ENCODE measurements at places on chromosomes 11 and 22.

GRCh38 chr22:34344702-34345101 lies 424.4 kb upstream of the LARGE1 start:
- DNase-seq, result no peak

DNA sequence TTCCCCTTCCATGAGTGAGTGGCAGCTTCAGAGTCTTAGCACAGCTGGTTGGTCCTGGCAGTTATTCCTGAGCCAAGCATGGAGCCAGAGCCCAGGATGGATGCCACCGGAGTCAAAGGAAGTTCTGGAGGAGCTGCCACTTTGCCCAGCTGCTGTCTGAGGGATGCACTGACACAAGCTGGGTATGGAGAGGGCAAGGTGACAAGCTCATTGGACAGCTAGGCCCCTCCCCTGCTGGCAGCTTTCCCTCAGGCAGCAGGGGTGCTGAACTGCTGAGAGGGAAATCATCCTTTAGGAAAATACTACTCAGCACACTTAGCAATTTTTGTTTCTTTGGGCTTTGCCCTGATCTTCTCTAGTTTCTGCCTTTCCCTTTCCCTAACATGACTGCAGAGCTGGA lies 99.3 kb upstream of the SESN3 start:
- DNase-seq, result no peak

DNA sequence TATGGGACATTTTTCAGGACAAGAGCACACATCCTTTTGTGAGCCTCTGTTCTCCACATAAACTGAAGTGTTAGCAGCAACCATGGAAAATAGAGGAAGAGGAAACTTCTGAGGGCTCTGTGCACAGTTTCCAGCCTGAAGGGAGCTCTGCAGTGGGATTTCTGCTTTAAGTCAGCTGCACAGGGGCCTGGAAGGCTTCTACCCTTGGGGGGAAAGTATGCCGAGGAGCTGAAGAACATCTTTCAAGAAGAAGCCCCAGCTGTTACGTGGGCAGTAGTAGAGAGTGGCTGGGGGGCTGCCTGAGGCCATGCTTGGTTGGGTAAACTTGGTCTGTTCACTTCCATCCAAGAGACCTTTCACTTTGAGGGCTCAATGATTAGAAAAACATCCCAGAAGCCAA lies 82.7 kb upstream of the EED start:
- DNase-seq, result no peak

DNA sequence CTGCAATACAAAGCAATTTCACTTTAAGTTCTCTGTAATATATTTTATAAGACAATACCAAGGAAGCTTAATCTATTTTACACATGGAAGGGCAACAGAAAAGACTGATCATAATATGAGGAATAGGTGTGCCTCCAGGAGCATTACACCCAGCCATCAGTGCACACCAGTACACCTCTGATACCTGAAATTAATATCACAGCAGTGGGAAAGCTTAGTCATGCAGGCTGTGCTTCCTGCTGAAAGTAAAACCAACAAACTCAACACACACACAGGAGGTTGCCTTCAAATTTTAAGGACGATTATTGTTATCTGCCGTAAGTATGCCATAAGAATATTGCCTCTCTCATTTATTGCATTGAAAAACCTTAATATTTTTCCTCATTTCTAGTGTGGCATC lies 1119.1 kb upstream of the TENM4 start:
- DNase-seq, result no peak

DNA sequence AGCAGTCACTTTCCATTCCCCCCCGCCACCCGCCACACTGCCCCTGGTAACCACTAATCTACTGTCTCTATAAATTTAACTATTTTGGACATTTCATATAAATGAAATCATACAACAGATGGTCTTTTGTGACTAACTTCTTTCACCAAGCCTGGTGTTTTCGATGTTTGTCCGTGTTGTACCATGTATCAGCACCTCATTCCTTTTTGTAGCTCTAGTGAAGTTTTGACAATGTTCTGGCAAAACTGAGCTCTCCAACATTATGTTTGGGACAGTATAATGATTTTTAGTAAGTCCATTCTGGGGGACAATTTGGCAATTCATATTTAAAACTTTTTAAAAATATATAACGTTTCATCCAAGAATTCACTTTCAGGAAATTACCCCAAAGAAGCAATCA lies 45.6 kb upstream of the ARHGAP42 start:
- DNase-seq, result no peak

DNA sequence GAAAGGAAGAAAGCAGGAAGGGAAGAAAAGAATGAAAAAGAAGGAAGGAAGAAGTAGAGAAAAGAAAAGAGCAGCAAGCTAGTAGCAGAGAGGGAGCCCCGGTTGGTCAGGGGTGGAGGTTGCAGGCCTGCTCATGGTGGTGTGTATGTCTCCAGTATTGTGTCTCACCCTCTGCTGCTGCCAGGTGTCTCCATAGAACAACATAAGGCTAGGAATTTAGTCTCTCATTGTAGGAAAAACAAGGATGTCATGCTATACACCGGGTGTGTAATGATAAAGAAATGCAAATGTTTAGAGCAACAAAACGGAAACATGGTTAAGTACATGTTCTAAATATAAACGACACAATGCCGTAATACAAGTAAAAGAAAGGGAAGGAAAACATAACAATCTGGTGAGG lies 342.5 kb downstream of the NTM start:
- DNase-seq, result no peak

GRCh38 chr11:129273322-129273721 lies 81.2 kb upstream of the ARHGAP32 start:
- no peak for DNase-seq

DNA sequence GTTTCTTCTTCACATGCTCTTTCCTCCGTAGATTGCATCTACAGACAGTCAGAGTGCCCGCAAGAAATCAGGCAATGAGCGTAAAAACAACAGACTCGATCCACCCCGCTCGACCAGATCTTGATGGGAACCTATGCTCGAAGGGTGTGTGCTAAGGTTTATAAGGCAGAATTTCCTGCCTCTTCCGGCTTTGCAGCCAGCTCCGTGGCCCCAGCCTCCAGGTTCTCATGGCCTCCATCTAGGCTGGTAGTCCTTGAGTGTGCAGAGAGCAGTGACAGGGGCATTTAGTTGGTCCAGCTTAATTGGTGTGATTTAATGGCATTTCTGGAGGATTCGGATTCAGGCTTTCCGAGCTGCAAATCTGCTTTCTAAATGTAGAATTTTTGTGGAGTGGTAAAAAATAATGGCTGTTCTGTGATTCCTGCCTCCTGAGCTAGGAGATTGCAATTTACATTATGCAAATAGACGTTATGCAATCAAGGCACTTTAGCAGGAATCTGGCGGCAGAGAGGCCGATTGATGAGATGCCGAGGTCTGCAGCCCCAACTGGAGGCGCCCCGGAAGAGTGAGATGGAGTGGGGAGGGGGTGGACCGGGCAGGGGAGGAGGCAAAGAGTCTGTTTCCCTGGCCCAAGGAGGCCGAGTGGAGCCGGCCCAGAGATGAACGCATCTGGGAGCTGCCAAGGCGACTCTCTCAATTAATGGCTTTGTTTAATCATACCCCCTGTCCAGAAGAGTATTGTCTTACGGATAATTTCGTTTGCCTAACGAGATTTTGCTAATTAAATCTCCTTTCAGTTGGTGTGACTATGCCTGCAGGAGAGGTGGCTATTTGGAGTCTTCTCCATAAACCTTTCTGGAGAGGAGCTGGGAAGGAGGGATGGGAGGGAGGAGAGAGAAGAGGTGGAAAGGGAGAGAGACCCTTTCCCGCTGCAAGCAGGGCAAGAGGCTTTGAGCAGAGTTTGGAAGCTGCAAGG lies 75.3 kb downstream of the PKNOX2 start:
- no peak for DNase-seq

DNA sequence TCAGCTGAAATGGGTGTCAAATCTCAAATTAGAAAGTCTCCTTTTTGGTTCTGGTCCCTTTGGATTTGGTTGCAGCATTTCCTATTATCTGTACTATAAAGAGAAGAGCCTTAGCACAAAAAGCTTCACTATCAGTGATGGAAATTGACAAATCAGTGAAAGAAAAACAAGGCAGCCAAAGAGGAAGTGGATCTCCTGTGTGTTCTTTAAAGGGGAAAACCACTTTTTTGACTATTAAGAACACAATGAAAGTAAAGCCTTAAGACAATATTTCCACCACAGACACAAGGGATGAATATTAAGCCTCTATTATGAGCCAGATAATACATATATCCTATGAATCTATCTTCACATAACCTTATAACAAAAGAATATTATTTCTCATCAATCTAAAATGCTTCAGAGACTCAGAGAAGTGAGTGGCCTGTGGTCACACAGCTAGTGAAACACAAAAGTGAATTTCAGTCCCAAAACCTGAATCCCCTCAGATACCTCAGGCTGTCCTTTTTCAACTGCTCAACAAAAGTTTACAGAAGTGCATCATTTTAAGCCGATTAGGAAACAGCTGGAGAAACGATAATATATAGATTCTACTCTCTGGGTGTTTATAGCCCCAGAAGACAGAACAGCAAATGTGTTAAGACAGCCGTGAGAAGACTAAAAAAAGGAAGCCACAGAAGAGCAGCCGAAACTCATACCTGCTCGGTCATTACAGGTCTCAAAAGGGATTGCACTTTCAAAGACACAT lies 24.4 kb upstream of the FSHB start:
- DNase-seq, result no peak

GRCh38 chr22:26534171-26534855 lies 22.0 kb upstream of the TFIP11 start:
- DNase-seq, result no peak

DNA sequence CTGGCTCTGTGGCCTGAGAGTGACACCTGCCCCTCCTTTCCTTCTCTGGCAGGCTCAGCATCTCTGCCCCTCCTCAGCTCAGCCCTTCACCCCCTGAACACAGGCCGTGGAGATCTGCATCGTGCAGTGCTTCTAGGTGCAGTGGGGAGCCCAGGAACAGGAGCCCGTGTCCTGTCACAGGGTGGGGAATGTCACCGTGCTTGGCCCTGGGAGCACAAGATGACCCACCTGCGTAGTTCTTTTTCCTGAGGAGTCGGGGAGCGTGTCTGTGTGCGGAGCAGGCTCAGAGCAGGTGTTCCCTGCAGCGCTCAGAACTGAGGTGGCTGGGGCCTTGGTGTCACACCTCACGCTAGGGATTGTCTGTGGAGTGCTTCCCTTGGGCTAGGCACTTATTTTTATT lies 10.6 kb downstream of the TBC1D22A start:
- DNase-seq, result no peak

DNA sequence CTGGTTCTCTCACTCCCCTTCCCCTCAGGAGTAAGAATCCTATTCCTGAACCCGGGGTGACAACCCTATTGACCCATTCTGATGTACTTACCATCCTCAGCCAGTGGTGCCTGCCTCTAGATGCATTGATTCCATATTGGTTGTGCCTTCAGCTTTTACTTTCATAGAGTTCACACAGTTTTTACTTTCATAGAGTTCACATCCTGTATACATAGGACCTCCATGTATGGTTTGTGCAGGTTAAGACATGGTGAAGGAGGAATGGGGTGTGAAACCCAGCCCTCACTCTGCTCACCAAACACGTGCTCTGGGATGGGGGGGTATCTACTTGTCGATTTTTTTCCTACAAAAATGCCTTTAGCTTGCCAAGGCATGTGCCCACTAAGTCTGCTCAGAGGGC lies 105.6 kb upstream of the TBCEL start:
- no peak for DNase-seq

DNA sequence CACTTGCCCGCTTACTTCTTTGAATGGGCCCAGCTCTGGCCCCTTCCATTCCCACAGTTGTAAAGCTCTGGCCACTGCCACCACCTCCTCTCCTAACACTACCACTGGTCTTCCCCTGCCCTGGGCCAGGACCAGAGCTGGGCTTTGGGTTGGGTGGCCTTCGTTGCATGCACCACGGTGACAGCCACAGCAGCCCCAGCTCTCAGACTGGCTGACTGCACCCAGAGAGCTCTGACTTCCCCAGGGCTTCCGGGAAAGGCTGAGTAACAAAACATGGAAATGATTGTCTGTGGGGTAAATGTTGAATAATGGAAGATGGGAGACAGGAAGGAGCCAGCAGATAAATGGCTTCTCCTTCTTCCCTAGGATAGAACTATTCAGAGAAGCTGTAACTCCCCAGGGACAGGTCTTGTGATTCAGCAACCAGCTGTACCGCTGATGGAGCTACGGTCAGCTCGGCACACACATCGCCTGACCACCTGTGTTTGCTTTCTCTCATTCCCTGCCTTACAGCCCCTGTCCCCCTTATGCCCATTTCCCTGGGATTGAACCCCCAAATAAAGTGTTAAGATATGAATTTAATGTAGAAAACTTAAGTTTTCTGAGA lies 27.6 kb downstream of the SCN4B start:
- no peak for DNase-seq
